HepG2 (cell line): ENCODE measurements at places on chromosomes 5 and 9. TPM values are rescaled to one million over a fixed set of nuclear protein-coding genes. Genes with fewer than 3 reads are reported as not detected.

DNA sequence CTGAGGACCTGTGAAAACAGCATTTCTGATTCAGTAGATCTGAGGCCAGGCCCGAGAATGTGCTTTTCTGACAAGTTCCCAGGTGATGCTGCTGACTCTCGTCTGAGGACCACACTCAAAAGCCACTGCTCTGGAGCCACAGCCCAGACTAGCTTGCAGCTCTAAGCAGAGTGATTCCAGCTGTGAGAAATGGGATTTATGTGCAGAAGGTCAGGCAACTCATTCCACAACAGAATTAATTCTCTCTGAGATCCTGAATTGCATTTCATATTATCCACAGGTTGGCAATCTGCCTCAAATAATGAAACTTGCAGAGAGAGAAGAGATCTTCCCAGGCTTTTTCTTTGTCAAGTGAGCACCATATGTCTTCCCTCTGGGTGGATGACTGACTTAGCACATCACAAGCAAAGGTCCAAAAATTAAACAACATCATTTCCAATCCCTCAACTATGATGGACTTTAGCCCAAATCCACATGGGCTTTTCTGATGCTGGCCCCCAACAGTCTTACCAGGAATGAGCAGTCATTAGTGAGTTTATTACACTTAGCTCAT is 140.2 kb downstream of the ALDH1A1 start:
- peaks cover 20% of the 10 kb centered on the region; the same call in 1 of the 2 replicates for H3K4me1 ChIP-seq
- H3K27me3 ChIP-seq = peaks cover 6% of the 10 kb centered on the region; the same call in 1 of the 3 replicates
- no peaks in the 10 kb centered on the region for H3K36me3 ChIP-seq

GRCh38 chr5:10489810-10490426 is 48.2 kb downstream of the ROPN1L start:
- H3K27me3 ChIP-seq = peaks cover 1% of the 10 kb centered on the region; the same call in 1 of the 2 replicates
- H3K4me3 ChIP-seq = no peak overlapping the region
- no peaks in the 10 kb centered on the region for H3K4me1 ChIP-seq
- H3K36me3 ChIP-seq = no peaks in the 10 kb centered on the region

- peaks cover 8% of the 10 kb centered on the region; the same call in 2 of the 3 replicates for H3K36me3 ChIP-seq
- no peak overlapping the region for H3K27ac ChIP-seq
- no peaks in the 10 kb centered on the region; the same call in 1 of the 2 replicates for H3K4me1 ChIP-seq
Observed at GRCh38 chr5:116498503-116499048, 76.0 kb downstream of the SEMA6A start.

DNA sequence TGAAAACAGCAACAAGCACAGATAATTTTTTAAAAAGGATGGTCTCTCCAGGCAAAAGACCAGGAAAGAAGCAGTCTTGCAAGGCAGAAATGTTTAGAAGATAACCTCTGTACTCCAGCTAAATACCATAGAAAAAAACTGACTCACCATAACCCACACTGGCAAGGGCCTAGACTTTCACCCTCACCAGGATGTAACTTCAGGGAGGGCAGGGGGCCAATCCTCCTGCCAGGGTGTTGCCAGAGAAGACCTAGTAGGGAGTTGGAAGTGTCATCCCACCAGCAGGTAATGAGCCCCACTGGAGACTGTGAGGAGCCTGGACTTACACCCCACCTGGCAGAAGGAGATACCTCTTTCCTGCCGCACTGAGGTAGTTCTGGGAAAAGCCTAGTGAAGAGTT is 97.6 kb downstream of the PRELID2 start:
- H3K4me1 ChIP-seq = no peaks in the 10 kb centered on the region
- H3K36me3 ChIP-seq = no peaks in the 10 kb centered on the region
- no peaks in the 10 kb centered on the region for H3K27me3 ChIP-seq
- DNase-seq = no peak
- no peak overlapping the region for H3K27ac ChIP-seq

GRCh38 chr9:105245029-105245890 is 809 bp downstream of the SLC44A1 start:
- peak overlapping the region; percentile 68 for H3K27ac ChIP-seq
- no peaks in the 10 kb centered on the region for H3K36me3 ChIP-seq
- peak overlapping the region; percentile 93 for H3K4me3 ChIP-seq
- H3K27me3 ChIP-seq = no peaks in the 10 kb centered on the region
- DNase-seq = no peak

DNA sequence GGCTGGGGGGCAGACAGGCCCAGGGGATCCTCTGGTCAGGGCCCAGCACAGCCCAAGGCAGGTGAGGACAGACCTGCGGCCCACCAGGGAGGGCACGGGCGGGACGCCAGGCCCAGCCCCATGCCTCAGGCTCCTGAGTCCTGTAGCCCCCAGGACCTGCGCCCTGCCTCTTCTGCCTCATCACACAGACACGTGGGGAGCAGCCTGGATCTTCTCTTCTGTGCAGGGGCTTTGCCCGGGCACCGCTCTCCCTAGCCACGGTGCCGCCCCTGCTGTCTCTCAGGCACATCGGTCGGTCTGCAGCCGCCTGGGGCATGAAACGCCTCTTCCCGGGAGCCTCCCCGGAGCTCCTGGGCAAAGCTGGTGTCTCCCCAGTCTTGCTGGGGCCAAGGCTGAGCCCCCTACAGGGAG is 40.2 kb upstream of the EGFL7 start:
- H3K27ac ChIP-seq = no peak overlapping the region
- DNase-seq = no peak
- no peak overlapping the region for H3K4me3 ChIP-seq

DNA sequence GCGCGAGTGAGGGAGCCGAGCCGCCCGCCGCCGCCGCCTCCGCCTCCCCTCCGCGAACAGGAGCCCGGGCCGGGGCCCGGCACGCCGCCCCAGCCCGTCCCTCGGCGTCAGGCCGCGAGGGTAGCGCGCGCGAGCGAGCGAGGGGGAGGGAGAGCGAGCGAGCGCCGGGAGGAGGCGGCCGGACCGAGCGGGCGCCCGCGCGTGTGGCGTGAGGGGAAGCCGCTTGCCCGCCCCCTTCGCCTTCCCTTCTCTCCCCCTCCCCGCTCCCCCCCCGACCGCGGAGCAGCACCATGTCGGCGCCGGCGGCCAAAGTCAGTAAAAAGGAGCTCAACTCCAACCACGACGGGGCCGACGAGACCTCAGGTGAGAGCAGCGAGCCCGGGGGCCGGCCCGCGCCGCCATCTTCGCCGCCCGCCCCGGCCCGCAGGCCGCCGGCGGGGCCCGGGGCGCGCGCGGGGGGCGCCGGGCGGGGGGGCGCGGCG is 312 bp downstream of the SET start:
- DNase-seq = no peak
- peaks cover 5% of the 10 kb centered on the region for H3K36me3 ChIP-seq
- H3K27ac ChIP-seq = peak overlapping the region; percentile 78
- H3K27me3 ChIP-seq = no peaks in the 10 kb centered on the region
- peaks cover 61% of the 10 kb centered on the region for H3K4me1 ChIP-seq

- no peak overlapping the region for H3K4me3 ChIP-seq
- no peak overlapping the region for H3K27ac ChIP-seq
- DNase-seq = no peak
- no peaks in the 10 kb centered on the region for H3K4me1 ChIP-seq
- peaks cover 2% of the 10 kb centered on the region for H3K27me3 ChIP-seq
- H3K36me3 ChIP-seq = no peaks in the 10 kb centered on the region
Observed at GRCh38 chr5:175555168-175555785, 76.9 kb downstream of the SFXN1 start.

DNA sequence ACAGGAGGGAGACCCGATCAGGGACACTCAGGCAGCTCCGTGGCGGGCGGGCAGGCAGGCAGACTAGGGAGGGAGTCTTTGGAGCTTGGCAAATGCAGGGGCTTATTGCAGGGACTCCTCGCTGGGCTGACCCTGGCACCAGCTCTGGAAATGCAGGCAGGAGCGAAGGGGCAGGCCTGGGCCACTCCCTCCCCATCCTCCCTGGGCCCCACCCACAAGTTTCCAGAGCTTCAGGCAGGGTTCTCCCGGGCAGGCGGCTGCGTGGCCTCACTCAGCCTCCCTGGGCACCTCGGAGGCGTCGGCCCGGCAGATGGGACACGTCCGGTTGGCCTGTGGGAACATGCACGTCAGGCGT is 8.5 kb downstream of the RNF44 start:
- no peak overlapping the region for H3K4me3 ChIP-seq
- H3K36me3 ChIP-seq = peaks cover 23% of the 10 kb centered on the region
- no peaks in the 10 kb centered on the region for H3K27me3 ChIP-seq
- no peak overlapping the region for H3K27ac ChIP-seq
- peaks cover 6% of the 10 kb centered on the region for H3K4me1 ChIP-seq

GRCh38 chr5:138018849-138019248 is 14.0 kb downstream of the FAM13B start:
- peak overlapping the region; percentile 41 for H3K27ac ChIP-seq
- no peak overlapping the region for H3K4me3 ChIP-seq
- DNase-seq = peak; percentile 84

DNA sequence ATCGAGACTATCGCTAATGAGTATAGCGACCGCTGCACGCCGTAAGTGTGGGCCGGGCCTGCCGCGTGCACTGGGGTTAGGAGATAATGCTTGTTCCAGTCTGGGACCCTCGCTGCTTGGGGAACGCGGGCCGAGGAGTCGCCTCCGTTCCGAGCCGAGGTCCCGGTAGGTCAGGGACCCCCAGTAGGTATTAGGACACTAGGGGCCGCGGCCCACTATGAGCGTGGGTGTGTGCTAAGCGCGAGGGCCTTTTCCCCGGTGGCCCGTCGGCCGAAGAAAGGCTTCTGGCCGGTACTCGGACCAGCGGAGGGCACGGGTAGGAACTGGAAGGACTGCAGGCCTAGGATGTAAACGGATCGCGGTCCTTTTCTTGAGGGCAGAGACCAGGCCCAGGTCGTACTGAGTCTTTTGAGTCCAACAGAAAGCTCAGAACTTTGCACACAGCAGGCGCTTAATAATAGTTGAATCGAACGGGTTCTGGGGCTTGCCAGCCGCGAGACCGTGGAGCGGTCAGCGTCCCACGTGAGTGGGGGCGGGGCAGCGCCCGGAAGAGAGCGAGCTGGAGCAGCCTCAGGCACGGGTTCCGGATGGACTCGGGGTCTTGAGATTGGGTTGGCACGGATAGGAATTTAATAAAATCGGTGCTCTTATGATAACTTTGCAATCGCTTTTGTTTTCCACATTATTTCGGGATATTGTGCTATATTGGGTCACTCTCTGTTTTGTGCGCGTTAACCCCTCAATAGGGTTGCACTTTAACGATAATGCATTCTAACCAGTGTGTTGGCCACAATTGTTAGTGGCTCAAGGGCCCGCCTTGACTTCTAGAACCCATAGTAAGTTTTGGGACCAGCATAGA is 733 bp downstream of the HSPA4 start:
- H3K36me3 ChIP-seq = no peaks in the 10 kb centered on the region
- peak overlapping the region; percentile 95 for H3K4me3 ChIP-seq
- no peak for DNase-seq
- H3K27ac ChIP-seq = peak overlapping the region; percentile 100
- H3K27me3 ChIP-seq = no peaks in the 10 kb centered on the region; the same call in 2 of the 3 replicates
- H3K4me1 ChIP-seq = peaks cover 76% of the 10 kb centered on the region

DNA sequence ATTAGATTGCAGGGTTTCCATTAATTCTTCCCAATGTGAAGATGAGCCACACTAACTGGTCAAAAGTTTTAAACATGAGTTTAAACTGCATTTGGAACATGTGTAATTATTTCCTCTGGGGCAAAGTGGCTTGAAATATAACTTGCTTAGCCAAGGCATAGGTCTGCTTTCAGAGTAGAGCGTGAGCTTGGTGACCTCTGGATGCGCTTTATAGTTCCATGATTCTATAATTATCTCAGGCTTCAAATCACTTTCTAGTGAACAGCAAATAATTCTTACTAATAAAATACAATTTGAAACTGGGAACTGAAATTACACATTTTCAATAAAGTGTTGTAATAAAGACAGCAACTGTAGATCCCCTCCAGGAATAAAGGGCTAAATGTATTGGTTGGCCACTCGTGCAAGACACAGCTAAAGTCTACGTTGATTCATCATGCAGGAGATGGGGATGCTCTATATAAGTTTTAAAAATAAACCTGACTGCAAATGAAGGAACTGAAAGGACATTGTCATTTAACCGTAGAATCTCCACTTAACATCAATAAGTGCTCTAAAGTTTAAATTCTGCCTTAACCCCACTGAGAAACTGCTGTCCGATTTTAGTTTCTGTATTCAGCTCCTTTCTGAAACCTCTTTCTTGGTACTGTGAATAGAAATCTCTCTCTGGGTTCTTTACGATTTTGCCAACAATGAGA is 460.0 kb downstream of the PSAT1 start:
- no peak for DNase-seq
- H3K27me3 ChIP-seq = no peaks in the 10 kb centered on the region
- H3K36me3 ChIP-seq = no peaks in the 10 kb centered on the region
- H3K4me3 ChIP-seq = no peak overlapping the region

- H3K4me3 ChIP-seq = no peak overlapping the region
- DNase-seq = no peak
- H3K27me3 ChIP-seq = peaks cover 21% of the 10 kb centered on the region; the same call in 2 of the 3 replicates
- H3K36me3 ChIP-seq = no peaks in the 10 kb centered on the region
Observed at GRCh38 chr5:139759219-139759721, 36.3 kb upstream of the PSD2 start.

- peaks cover 56% of the 10 kb centered on the region for H3K4me1 ChIP-seq
- H3K27ac ChIP-seq = peak overlapping the region; percentile 55
- H3K36me3 ChIP-seq = no peaks in the 10 kb centered on the region
- H3K4me3 ChIP-seq = no peak overlapping the region
- H3K27me3 ChIP-seq = no peaks in the 10 kb centered on the region
Observed at GRCh38 chr5:81353189-81353588, 40.7 kb downstream of the ACOT12 start.

DNA sequence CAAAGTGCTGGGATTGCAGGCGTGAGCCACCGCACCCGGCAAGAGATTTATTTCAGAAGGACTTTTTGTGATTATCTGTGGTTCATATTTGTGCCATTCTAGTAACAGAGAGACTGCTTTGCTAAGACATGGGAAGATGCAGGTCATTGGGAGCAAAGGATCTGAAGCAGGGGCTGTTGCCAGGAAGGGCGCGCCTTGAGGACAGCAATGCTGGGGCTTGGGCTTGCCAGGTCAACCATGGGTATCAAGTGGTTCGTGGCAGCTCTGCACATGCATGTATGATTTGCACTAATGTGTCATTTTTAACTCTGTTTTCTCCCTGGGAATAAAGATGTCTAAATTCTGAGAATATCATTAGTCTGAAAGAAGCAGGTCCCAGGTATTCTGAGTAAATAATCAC is 17.0 kb downstream of the ADAMTS2 start:
- H3K4me1 ChIP-seq = no peaks in the 10 kb centered on the region
- no peak overlapping the region for H3K27ac ChIP-seq

GRCh38 chr9:137802521-137803243 is 74.9 kb upstream of the CACNA1B start:
- no peaks in the 10 kb centered on the region for H3K4me1 ChIP-seq
- no peak overlapping the region for H3K4me3 ChIP-seq
- H3K27me3 ChIP-seq = no peaks in the 10 kb centered on the region
- peaks cover 36% of the 10 kb centered on the region; the same call in 2 of the 3 replicates for H3K36me3 ChIP-seq
- DNase-seq = no peak
- H3K27ac ChIP-seq = no peak overlapping the region

DNA sequence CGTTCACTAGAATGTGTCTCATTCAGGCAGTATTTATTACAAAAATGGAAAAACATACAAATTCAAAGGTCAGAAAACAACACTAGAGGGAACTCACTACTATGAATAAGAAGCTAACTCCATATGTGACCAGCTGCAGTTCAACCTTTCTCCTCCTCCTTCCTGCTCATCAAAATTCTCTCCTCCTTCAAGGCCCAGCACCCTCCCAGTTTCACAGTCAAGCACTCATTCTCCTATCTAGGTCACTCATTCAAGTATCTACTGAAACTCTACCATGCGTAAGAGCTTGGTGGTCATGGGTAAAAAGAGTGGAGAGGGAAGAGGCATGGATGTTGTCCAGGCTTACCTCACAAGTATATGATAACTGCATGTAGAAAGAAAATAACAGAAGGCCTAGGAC is 27.7 kb downstream of the ECPAS start:
- H3K4me3 ChIP-seq = no peak overlapping the region
- no peaks in the 10 kb centered on the region; the same call in 1 of the 2 replicates for H3K36me3 ChIP-seq
- no peak overlapping the region for H3K27ac ChIP-seq

Gene HTR4
- not detected in 2 replicates for total RNA-seq

Gene DPYSL3
- 0.15 TPM in 1 of 2 replicates, not detected in the other for total RNA-seq

Gene IFNA14
- total RNA-seq = not detected in 2 replicates

Gene PJA2
- total RNA-seq = 39.4 and 70.7 TPM in 2 replicates

Gene C9orf153
- 0.44 TPM in 1 of 2 replicates, not detected in the other for total RNA-seq

Gene MVB12B
- total RNA-seq = 26.0 and 30.1 TPM in 2 replicates

Gene QRFP
- total RNA-seq = not detected in 2 replicates

Gene ANKRD34B
- 0.04 and 0.06 TPM in 2 replicates for total RNA-seq
